ENCODE measurements at places on chromosomes 13 and 19. TPM values are rescaled to one million over a fixed set of nuclear protein-coding genes. Genes with fewer than 3 reads are reported as not detected.

- no peak for DNase-seq
Measured at GRCh38 chr19:51342631-51343569, 961 bp upstream of the VSIG10L start.

DNA sequence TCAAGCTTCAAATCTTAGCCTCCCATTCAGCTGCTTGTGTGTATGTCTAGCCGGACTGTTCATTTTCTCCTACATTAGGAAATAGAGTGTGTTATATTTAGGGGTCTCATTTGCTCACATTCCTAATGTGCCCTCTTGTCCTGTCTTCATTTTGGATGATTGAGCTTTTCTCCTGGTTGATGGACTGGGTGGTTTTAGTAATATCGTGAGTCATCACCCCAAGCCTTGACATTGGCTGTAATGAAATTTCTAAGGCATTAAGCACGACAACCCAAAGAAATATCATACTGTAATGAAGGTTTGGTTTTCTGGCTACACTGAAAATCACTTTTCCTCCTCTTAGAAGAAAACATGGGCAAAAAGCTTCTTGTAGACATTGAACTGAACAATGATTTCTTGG, 110.7 kb upstream of the WASF3 start:
- no peak for DNase-seq

The TGFBR3L gene
- total RNA-seq = not detected

The WDR87 gene
- total RNA-seq = 0.07 TPM

DNA sequence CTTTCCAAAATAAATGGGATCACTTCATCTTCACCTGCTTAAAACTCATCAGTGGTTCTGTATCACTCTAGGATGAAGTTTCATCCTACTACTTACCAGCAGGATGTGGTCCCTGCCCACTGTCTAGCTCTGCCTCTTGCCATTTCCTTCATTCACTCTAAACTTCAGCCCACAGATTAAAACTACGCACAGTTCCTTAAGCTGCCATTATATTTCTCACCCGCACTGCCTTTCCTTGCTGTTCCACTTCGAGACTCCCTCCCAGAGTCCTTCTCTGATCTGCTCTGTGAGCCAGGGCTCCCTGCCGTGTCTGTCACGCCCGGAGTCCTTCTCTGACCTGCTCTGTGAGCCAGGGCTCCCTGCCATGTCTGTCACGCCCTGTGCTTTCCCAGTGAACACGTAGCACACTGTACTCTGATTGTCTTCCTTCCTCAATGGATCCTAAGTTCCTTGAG, 52.0 kb upstream of the NPAS1 start:
- DNase-seq = no peak

The GJB6 gene
- total RNA-seq = not detected

GRCh38 chr19:13068085-13068846, 34.4 kb downstream of the LYL1 start:
- DNase-seq = no peak

The C13orf46 gene
- 4.8 TPM for total RNA-seq

The TMEM86B gene
- 19.4 TPM for total RNA-seq

The URAD gene
- total RNA-seq = not detected

The THSD1 gene
- total RNA-seq = 0.44 TPM

The VSTM2B gene
- total RNA-seq = not detected

DNA sequence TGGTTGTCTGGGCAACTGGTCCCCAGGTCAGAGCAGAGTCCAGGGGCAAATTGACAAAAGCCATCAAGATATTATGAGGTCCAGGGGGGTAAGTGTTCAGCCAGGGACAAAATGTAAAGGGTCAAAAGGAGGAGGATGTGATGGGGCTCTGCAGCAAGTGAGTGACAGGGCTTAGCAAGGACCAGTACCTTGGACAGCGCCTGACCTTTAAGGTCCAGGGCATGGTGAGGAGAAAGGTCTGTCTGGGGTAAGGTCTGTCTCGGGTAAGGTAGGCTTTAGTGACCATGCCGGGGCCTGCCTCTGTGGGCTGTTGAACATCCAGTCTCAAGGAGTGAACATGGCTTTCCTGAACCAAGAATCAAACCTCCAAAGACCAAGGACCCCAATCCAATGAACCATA, 6.3 kb upstream of the ZNF358 start:
- no peak for DNase-seq

GRCh38 chr13:75637181-75637750, 1.1 kb downstream of the LMO7 start:
- no peak for DNase-seq

The RTBDN gene
- total RNA-seq = not detected

DNA sequence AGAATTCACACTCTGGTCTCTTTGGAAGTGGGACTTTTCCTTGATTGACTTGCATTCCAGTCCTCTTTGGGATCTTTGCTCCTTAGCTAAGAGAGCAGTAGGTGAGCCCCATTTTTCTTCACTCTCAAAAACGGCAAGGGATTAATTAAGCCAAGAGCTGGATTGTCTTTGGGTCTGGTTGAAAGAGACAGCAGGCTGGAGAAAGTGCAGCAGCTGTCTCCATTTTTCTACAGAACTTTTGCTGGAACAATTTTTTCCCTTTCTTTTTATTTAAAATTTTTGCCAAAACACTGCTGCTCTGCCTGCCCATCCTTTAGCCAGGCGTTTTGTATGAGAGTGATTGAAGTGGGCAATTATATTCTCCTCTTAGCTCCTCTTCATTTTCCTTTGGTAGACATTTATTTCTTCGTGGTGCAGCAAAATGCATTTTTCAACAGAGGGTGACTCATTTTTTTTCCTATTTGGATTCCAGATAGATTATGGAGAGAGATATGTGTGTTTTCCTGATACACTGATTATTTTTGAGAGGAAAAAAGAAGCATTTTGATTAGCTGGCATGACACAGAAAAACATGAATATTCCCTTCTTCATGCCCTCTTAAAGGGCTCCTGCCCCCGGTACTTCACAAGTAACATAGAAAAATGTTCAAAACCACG, 371.2 kb upstream of the NBEA start:
- DNase-seq = no peak

DNA sequence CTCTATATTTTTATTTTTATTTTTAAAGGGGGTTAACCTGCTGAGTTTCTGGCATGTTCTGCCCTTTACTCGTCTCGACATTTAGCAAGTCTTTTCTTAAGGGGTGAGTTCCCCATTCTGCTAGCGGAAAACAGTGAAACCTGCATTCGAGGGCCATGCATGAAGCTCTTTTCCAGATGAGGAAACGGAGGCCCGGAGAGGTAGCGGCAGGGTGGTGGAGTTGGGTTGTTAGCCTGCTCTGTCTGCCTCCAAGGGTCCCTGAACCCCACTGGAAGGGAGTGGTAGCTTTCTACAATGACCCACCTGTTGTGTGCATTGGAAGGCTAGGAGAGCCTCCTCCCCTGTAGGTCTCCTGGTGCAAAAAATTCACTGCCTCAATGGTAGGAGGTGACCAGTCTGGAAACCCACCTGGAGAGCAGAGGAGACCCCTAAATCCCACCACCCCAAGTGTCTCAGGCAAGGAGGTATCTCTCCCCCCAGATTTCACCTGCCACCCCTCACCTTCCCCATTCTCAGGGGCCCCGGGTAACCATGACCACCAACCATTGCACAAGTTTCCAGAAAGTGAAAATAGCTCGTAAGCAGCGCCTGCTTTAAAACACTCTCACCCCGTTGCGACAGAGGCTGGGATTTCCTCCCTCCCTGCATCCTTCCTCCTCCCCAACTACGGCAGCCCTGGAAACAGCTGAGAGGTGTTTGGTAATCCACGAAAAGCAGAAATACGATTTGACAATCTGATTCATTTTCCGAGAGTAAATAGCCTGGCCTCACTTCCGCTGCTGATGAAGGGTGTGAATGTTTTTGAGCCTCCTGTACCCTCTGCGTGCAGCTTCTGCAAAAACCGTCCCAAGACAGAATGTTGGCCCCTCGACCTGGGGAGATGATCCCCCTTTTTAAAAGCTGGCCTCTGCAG, 3.5 kb downstream of the KLF2 start:
- DNase-seq = peak; percentile 83

- DNase-seq = no peak
Measured at GRCh38 chr13:110419381-110419791, 112.3 kb downstream of the COL4A2 start.

The RNF225 gene
- 0.49 TPM for total RNA-seq

The PEG3 gene
- not detected for total RNA-seq

- DNase-seq = no peak
Measured at GRCh38 chr19:16951529-16951928, 62.7 kb downstream of the F2RL3 start.

The ZNF536 gene
- total RNA-seq = not detected

DNA sequence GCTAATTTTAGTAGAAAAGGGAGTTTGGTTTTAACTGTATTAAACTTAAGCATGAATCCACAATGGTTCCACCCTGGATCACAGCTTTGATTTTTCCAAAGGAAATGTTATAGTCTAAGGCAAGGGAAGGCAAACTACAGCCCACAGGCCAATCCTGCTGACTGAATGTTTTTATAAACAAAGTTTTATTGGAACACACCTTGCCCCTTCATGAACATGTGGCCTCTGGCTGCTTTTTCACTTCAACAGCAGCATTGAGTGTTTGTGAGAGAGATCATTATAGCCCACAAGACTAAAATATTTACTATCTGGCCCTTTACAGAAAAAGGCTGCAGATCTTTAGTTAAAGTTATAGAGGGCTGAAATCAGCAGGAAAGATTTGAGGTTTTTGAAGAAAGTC, 198.7 kb downstream of the IRS2 start:
- no peak for DNase-seq

GRCh38 chr13:66509175-66509574, 721.0 kb downstream of the PCDH9 start:
- no peak for DNase-seq

Data from B cell (primary cell).